ENCODE measurements at places on chromosomes 7 and 10.

- no peak for DNase-seq
Observed at GRCh38 chr10:91493313-91493712, 83.2 kb downstream of the HECTD2 start.

GRCh38 chr7:151081170-151082101, 827 bp upstream of the FASTK start:
- no peak for DNase-seq

DNA sequence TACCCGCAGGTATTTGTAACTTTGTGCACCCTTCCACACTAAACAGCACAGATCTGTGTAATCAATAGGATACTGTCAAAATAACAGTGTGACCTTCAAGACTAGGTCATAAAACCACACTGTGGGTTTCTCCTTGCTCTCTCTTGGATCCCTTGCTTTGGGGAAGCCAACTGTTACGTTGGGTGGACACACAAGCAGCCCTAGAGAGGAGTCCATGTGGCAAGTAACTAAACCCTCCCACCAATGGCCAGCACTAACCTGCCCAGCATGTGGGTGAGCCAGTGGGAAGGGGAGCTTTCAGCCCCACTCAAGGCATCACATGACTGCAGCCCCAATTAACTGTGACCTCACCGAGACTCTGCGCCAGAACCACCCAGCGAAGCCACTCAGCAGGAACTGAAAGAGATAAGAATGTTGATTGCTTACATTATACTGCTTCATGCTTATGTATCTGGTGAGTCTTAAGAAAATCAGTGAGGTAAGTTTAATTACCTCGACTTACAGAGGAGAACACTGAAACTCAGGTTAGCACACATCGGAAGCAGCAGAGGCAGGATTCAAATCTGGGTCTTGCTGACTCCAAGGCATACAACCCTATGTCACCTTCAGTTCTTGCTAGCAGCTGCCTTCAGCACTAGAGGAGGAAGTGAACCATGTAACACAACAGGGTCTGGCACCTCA, 9.4 kb upstream of the ZC3HAV1 start:
- no peak for DNase-seq

DNA sequence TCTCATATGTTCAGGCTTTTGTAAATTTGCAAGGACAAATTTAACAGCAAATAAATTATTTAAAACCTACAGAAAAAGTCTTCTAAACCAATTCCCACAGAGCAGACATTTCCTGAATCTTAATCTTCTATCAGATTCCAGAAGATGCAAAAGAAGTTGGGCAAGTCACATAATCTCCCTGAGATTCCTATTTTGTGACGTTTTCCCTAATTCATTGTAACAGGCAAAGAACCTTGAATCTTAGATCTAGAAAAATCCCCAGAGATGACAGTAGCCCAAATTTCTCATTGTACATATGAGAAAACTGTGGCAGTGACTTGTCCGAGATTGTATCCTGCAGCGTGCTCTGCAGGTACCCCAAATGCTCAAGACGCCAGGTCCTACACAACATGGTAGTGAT, 4.9 kb downstream of the ITPRID1 start:
- no peak for DNase-seq

DNA sequence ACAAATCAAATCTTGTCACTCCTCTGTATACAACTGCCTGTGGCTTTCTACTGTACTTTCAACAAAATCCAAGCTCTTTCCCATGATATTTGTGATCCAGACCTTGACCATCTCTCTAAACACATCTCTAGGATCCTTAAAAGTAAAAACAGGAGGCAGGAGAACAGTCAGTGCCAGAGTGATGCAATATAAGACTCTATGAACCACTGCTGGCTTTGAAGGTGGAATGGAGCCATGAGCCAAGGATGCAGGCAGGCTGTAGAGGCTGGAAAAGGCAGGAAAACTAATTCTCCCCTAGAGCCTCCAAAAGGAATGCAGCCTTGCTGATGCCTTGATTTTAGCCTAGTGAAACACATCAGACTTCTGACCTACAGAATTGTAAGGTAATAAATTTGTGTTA, 45.5 kb upstream of the LRRN3 start:
- DNase-seq, result no peak

GRCh38 chr10:76945166-76945565, 692.4 kb downstream of the KCNMA1 start:
- DNase-seq, result no peak

GRCh38 chr7:54689394-54690049, 69.5 kb downstream of the SEC61G start:
- no peak for DNase-seq

DNA sequence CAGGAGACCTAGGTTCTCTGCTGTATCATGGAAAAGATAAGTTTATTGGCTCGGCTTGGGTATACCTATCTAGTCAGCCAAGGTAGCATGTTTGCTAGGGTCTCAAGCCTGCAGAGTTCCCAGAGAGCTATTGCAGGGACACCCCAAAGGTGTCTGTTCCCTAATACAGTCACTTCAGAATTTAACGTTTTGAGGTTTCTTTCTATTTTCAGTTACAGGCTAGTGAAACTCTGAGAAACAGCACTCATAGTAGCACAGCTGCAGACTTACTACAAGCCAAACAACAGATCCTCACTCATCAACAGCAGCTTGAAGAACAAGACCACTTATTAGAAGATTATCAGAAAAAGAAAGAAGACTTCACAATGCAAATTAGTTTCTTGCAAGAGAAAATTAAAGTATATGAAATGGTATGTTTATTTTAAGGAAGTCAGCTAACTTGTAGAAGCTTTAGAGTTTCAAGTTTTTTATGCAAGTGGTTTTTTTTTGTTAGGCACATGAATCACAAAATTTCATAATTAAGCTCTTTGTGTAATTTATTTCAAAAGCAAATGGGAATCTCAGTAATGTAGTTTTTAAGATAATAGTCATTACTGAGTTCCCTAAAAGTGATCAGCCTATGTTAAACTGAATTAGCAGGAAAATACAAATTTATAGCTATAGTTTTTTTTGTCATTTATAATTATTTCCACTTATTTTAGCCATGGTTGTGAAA, 54.9 kb downstream of the AKAP9 start:
- no peak for DNase-seq

GRCh38 chr10:10777723-10778122, 239.9 kb upstream of the CELF2 start:
- no peak for DNase-seq

GRCh38 chr7:65239324-65239706, 134.3 kb upstream of the ZNF92 start:
- no peak for DNase-seq

- no peak for DNase-seq
Observed at GRCh38 chr7:151818674-151819519, 58.0 kb downstream of the PRKAG2 start.

GRCh38 chr10:71267508-71268240, 51.4 kb upstream of the SLC29A3 start:
- DNase-seq, result no peak

GRCh38 chr7:135291809-135292253, 58.2 kb downstream of the STRA8 start:
- DNase-seq, result no peak

- DNase-seq, result no peak
Observed at GRCh38 chr7:133275008-133275407, 22.1 kb downstream of the EXOC4 start.

DNA sequence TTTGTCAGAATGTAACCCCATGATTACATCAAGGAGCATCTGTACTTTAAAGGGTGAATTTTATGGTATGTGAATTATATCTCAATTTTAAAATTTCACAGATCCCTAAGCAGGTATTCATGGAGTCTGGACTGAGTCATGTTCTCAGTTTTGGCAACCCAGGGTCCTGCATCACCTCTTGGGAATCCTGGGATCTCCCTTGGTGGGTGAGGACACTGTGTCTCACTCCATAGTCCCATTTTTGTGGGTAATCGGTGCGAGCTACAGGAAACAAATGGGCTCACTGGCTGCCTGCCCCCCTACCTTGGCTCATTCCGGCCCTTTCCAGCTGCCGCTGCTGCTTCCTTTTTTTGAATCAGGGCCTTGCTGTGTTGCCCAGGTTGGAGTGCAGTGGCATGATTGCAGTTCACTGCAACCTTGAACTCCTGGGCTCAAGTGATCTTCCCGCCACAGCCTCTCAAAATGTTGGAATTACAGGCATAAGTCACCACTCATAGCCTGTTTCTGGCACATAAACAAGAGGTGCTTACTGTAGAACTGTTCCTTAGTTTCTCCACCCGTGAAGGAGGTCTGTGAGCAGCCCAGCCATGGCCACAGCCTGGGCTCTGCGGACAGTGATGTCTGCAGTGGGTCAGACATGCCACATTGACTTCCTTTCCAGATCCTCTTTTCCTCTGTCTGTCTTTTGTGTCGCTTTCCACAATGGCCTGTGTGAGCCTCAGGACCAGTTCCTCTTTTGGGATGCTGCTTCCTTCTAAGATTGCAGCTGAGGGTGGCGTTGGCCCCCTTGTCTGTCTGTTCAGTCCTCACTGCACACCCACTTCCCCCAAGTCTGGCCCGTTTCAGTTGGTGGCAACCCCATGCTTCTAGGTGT, 14.5 kb downstream of the PALD1 start:
- DNase-seq, result no peak

DNA sequence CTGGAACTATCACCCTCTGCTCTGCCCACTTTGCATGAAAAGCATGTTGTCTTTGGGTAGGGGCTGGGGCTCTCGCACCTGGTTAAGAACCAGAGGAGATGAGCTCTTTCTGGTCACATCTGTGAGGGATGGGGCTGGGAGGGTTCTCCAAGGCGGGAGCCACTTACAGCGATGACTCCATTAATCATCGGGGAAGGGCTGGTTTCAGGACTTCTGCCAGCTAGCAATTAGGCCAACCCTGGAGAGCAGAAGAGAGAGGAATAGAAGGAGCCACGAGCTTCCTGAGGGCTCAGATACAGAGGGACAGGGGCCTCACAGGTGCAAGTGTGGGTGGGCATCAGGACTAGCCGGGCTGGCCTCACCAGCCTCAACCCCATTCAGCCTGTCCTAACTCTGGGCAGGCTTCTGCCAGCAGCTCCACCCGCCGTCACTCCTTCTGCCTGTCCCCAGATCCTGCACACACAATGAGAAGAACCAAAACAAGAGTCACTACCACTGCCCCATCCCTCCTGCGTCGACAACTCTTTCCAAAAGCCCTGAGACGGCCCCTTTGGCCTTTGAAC, 8.4 kb downstream of the AQP1 start:
- no peak for DNase-seq

- no peak for DNase-seq
Observed at GRCh38 chr10:47306387-47307210, 6.6 kb downstream of the GDF10 start.

DNA sequence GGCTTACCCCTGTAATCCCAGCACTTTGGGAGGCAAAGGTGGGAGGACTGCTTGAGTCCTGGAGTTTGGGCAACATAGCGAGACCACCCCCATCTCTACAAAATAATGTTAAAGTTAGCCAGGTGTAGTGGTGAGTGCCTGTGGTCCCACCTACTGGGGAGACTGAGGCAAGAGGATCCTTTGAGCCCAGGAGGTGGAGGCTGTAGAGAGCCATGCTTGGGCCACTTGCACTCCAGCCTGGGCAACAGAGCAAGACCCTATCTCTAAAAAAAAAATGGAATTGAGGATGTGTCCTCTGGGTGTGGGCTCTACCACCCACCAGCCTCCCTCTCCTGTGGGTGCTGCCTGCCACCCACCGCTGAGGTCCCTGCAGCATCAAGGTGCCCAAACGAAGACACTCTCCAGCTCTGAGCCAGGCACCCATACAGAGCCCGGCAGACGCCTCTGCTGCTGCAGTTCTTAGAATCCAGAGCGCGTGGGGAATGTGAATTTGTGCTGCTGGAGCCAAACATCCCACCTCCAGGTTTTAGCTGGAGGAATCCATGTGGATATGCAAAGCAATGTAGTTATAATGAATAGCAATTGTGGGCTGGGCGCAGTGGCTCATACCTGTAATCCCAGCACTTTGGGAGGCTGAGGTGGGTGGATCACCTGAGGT, 176.0 kb upstream of the TNRC18 start:
- DNase-seq, result no peak

DNA sequence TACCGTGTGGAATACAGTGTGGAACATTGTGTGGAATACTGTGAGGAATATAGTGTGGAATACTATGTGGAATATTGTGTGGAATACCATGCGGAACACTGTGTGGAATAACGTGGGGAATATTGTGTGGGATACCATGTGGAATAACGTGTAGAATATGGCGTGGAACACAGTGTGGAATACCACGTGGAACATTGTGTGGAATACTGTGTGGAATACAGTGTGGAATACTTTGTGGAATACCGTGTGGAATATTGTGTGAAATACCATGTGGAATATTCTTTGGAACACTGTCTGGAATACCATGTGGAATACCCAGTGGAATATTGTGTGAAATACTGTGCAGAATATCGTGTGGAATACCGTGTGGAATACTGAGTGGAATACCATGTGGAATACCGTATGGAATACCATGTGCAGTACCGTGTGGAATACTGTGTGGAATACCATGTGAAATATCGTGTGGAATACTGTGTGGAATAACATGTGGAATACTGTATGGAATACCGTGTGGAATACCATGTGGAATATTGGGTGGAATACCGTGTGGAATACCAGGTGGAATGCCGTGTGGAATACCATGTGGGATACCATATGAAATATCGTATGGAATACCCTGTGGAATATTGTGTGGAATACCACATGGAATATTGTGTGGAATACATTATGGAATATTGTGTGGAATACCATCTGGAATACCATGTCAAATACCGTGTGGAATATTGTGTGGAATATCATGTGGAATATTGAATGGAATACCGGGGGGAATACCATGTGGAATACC, 133.1 kb upstream of the CHST15 start:
- DNase-seq, result no peak

GRCh38 chr10:51063166-51063565, 11.1 kb upstream of the PRKG1 start:
- no peak for DNase-seq

GRCh38 chr7:1403638-1404459, 55.4 kb downstream of the MICALL2 start:
- DNase-seq, result no peak

GRCh38 chr10:6473430-6473829, 106.6 kb downstream of the PRKCQ start:
- DNase-seq, result no peak

GRCh38 chr10:131573256-131573655, 261.7 kb upstream of the TCERG1L start:
- DNase-seq, result no peak

All from stimulated activated CD4-positive, alpha-beta T cell treated with anti-CD3 and anti-CD28 coated beads, Interleukin-12 subunit alpha, Interleukin-12 subunit beta, amount 100 ng/mL, for 24 hours (primary cell).